HepG2 (cell line): ENCODE measurements at places on chromosomes 6 and 20.

GRCh38 chr20:49572857-49573256 lies 4.9 kb upstream of the PTGIS start:
- no peak for DNase-seq

DNA sequence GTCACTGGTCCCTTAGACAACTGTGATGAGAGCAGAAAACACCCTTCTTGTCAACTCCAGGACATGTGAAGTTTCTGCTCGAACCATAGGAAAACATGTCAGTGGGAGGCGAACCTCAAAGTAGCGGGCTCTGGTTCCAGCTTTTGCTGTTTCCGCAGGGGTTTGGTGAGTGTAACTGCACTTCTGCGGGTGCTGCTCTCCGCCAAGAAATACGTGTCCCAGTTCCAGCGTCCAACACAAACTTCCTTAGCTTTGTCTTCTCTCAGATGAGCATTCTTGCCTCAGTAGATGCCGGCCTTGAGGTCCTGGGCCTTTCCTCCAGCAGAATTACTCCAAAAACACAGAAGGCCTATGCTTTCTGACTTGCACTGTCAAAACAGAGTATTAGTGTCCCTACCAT lies 156.3 kb downstream of the FNDC1 start:
- no peak for DNase-seq

DNA sequence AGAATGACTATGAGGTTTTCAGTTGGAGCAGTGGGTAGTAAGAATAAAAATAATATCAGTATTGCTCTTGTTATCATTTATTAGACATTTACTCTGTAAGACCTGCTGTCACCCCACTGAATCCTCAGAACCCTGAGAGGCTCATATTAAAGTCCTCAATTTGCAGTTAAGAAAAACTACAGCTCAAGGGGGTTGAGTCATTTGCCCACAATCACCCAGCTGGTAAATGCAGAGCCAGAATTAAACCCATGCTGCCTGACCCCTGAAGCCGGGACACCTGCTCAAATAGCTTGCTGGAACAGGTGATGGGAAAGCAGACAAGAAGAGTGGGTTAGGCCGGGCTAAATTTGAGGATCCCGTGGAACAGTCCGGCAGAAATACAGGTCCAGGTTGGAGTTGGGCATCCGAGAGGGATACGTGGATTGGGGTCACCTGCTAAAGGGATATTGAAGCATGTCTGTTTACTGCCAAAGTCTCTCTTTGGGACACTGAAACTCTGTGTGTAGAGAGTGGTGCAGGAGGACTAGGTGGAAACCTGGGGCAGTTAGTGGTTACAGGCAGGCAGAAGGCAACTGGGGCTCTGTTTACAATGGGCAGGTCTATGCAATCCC lies 344.1 kb downstream of the CDC5L start:
- DNase-seq, result no peak

GRCh38 chr20:35886537-35886936 lies 67.8 kb downstream of the SCAND1 start:
- DNase-seq, result no peak
